Stimulated activated CD4-positive, alpha-beta T cell treated with anti-CD3 and anti-CD28 coated beads, Interleukin-1b, Interleukin-23, amount 100 ng/mL, for 1 hour (primary cell): ENCODE measurements at places on chromosomes 6 and 20.

DNA sequence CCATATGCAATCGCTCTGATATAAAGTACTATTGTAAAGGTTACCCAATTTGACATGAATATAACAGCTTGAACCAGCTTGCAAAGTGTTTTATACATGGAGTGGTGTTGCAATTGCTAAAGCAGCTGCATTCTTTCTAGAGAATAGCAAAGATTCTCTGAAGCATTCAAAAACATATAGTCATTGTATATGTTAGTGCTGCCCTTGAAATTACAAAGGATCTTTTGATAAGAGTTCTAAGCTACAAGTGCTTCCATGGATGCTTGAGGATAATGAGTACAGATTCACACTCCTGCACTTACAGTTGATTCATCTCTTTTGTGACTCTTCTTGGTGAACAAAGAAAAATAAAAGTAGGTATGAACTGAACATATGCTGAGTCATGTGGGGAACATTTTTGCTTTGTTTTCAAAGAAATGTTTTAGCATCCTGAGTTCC, 175.7 kb downstream of the ALDH8A1 start:
- no peak for DNase-seq

GRCh38 chr6:111604259-111605099, 1.2 kb downstream of the TRAF3IP2 start:
- DNase-seq: no peak

DNA sequence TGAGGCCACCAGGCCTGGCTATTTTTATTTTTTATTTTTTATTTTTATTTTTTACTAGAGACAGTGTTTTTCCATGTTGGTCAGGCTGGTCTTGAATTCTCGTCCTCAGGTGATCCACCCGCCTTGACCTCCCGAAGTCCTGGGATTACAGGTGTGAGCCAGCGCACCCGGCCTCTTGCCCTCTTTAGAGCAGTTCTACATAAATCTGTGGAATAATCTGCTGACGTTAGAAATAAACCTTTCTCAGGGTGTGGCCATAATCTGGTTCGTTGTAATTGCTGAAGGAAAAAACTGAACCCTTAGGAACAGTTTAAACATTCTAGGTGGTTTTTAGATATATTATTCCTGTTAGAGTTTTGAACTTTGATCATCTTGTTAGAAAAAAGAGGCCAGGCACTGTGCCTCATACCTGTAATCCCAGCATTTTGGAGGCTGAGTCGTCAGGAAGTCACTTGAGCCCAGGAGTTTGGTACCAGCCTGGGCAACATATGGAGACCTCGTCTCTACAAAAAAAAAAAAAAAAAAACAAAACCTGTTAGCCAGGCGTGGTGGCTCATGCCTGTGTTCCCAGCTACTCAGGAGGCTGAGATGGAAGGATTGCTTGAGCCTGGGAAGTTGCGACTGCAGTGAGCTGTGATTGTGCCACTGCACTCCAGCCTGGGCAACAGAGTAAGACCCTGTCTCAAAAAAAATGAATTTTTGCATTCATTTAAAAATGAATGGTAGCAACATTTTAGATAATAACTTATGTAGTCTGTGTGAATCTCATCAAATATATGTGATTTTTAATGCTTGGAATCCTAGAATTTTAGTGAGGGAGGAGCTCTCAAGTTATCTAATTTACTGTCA, 24.2 kb downstream of the ASXL1 start:
- DNase-seq: no peak

GRCh38 chr20:33900521-33901131, 89.5 kb downstream of the CHMP4B start:
- no peak for DNase-seq
